ENCODE measurements at places on chromosomes 3 and 15. TPM values are rescaled to one million over a fixed set of nuclear protein-coding genes. Genes with fewer than 3 reads are reported as not detected.

Gene GPR149
- not detected for total RNA-seq

Gene CNTN4
- not detected for total RNA-seq

Gene ERICH6
- total RNA-seq = not detected

Gene GPR156
- 0.42 TPM for total RNA-seq

Gene ENTPD3
- not detected for total RNA-seq

Gene CD200
- 2.8 TPM for total RNA-seq

Gene TRPM1
- total RNA-seq = not detected

Gene BCL6
- total RNA-seq = 39.6 TPM

Gene DCLK3
- total RNA-seq = not detected

Measured in CD4-positive, CD25-positive, alpha-beta regulatory T cell (primary cell).